Fibroblast of skin of back (primary cell): ENCODE measurements at places on chromosomes 13 and 19.
A peak's percentile ranks its signal among the peaks of the same experiment; 100 is the strongest.

- DNase-seq: no peak
Measured at GRCh38 chr13:39945226-39945625, 289.8 kb downstream of the COG6 start.

DNA sequence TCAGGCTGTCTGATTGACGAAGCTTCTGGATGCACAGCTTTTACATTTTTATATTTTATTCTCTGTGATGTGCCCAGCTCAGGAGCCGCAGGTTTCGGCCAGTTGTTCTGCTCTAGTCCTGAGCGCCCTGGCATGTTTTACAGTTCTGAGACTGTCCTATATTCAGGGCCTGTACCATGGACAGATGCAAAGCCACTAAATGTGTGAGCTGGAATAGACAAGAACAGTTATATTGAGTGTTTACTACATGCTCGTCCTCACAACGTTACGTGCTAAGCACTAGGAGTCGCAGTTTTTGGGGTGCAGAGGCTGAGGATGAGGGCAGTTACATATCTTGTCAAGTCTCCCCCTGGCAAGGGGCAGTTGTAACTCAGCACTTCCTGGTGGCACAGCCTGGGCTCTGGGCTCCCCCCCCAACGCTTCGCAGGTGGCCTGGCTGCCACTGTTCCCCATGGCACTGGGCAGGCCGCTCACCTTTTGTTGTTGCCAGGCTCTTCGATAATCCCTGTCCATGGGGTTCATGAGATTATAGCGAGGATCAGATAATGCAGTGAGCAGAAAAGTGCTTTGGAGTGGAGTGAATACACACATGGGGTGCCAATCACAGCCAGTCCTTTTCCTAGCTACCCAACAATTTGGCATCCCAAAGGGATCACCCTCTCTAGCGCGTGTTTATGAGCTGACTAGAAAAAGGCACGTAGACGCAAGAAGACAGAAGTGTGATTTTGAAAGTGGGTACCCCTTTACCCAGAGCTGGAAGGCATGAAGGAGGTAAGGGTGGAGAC lies 23.5 kb downstream of the ARL11 start:
- DNase-seq: no peak

DNA sequence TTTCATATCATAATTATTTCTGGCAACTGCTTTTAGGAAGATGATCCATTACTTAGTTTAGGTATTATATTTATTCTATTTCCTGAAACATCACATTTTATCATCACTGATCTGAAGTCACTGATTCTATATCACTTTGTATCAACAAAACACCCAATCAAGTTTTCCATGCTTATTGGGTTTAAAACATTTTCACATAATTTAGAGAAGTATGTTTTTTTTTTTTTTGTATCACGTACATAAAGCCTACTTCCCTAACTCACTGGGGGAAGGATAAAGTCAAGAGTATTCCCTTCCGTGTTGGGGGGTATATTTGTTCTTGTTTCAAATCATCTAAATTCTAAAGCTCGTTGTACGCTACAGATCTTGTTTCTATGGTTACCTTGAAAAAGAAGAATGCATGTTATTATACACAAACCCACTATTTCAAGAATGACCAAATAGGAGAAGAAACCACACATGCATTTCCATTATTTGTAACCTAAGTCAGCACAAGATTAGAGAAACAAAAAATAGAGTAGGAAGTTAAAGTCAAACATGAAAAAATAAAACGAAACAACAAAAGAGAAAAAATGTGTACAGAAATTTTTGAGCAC lies 637.2 kb upstream of the MIR17HG start:
- no peak for DNase-seq

GRCh38 chr13:53074114-53074513 lies 45.5 kb downstream of the OLFM4 start:
- no peak for DNase-seq

GRCh38 chr19:9848762-9849161 lies 13.6 kb downstream of the PIN1 start:
- DNase-seq: no peak

- peak; percentile 7 for DNase-seq
Measured at GRCh38 chr13:24618011-24618955, 61.9 kb upstream of the ATP12A start.
